IPS DF 19.7 (cell line): ENCODE measurements at places on chromosomes 2 and 18.

- DNase-seq: no peak
These were observed 128.7 kb downstream of the NFATC1 start for GRCh38 chr18:79524181-79525078.

DNA sequence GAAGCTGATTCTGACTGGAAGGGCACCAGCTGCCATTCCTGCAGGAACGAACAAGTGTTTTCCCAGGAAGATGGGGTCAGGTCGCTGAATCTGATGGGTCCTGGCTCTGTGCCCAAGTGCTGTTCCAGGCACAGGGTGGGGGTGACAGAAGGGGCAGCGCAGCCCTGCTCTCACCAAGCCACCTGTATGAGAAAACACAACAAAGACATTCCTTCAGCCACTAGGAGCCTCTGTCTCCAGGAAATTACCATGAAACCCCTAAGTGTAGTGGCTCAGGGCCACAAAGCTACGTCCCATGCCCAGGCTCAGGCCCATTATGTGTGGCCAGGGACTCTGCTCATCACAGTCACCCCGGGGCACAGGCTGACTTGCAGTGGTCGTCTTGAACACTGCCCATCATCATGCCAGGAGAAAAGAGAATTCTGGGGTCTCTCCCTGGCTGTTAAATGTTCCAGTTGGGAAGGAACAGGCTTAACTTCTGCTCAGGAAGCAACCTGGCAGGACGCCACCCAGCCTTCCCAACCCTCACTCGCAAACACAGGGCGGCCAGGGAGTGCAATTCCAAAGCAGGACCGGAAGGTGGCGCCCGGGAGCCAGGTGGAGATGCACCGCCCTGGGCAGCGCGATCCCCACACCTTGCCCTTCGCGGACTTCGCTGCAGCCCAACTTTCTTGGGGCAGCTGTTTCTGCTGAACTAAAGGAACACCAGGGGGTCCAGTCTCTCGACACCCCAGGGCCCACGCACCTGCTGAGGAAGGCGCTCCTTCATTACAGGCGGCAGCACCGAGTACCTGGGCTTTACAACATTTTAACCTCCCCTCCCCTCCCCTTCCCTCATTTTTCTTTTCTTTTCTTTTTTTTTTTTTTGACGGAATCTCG is 11.0 kb upstream of the SFTPB start:
- no peak for DNase-seq

GRCh38 chr2:134669731-134670669 is 48.8 kb downstream of the TMEM163 start:
- DNase-seq: no peak

- DNase-seq: no peak
These were observed 368.6 kb downstream of the GRB14 start for GRCh38 chr2:164252568-164253287.

DNA sequence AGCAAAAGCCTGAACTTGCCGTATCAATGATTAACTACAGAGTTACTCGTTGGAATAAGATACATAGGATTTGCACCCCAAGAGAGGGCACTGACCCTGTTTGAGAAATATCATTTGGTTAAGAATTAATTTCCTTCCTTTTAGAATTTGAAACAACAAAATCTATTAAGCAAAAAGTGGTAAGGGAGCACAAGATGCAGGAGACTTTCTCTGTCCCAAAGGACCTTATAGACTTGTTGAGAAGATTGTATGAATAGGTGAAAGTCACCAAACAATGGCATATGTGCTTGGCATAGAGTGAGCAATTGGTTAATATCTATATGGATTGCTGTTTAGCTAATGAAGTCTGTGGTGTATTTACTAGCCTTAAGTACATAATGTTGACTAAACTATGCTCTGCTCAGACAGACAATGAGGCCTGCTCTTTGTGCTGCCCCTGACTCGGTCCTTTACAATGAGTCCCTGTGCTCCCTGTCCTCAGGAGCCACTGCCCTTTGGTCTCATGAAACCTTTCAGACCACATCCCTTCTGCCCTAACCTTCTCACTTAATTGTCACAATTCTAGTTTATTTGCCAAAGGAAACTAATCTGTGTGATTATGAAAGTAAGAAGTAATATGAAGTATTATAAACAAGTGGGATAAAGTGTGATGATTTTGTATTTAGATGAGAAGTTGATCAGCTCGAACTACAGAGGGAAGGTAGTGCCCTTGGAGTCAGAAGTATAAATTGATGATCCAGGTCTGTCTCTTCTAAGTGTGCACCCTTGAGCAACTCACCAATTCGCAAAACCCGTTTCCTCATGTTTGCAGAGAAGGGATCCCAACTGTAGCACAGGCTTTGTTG is 21.2 kb upstream of the HNMT start:
- no peak for DNase-seq

DNA sequence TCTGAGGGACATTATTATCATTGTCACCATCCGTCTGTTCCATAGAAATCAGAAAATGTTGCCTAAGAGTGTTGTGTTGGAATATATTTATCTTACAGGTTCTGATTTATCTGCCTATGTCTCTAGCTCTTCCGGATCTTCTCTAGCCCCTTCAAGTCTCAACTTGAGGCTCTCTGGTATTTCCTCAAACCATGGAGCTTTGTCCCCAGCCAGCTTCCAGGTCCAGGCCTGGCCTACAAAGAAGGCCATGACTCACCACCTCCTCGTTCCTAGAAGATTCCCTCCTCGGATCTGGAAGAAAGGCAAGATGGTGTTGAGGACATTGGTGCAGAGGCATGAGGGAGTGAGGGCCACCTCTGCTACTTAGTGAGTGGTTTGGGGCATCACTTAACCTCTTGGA is 122.1 kb upstream of the TRIB2 start:
- no peak for DNase-seq

DNA sequence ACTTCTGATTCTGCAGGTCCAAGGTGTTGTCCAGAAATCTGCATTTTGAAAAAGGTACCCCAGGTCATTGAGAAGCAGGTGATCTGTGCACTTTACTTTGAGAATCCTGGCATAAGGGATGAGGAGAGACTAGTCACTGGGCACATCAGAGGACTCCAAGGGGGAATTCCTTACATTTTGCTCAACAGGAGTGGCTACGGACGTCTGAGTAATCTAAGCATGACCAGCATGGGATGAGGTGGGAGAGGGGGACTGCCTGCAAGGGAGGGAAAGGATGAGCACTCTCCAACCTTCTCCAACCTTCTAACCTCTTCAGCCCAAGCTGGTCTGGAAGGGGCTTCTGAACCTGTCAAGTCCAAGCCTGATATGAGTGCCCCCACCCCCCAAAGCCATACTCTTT is 55.5 kb downstream of the MARCHF4 start:
- DNase-seq: no peak

DNA sequence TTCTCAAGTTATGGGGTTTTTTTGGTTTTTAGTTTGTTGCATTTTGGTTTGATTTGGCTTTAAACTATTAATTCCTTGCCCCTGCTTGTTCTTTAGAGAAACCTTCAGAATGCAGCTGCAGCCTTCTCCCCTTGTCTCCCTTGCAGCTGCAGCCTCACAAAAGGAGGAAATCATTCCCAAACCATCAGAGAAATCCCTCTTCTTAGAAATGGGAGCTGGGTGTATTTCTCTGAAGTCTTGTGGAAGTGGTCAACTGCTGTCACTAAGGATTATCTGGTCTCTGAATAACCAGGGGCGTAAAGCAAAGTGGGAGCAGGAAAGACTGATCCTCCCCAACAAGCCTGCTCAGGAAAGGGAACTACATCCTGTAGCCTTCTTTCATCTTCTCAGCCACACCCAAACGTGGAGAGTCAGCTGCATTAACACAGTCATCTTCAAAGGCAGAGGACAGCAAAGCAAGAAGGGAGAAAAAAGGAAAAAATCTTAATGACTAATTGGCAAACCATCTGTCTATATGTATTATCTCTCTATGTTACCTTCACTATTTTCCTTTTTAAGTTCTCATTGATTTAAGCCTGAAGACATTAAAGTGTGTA is 1834.1 kb upstream of the PIK3C3 start:
- DNase-seq: no peak

- no peak for DNase-seq
These were observed 133.4 kb downstream of the HDAC4 start for GRCh38 chr2:239267288-239267951.

GRCh38 chr2:43269074-43269572 is 42.7 kb upstream of the ZFP36L2 start:
- no peak for DNase-seq

DNA sequence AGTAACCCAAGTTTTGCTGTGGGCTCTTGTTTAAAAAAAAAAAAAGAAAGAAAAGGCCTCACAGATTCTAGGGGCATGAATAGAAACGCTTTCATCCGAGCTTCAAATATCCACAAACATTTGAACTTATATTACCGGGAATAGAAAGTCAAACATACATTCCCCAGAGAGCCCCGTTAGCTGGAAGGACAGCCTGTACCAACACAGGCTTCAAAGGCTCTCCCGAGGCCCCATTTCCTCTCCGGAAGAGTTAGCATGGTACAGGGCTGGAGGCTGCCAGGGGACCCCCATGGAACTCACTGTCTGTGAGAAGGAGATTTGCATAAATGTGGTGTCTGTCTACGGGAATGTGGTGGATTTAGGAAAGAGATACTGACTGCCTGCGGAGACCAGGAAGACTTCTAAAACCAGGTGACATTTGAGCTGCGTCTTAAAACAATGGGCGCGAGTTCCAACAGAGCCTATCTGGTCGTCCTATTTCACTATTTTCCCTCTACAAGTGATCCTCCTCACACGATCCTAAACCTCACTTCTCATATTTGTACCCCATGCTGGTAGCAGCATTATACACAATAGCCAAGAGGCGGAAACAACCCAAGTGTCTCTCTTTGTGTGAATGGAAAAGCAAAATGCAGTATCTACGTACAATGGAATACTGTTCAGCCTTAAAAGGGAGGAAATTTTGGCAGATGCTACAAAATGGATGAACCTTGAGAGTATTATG is 820 bp upstream of the MATN3 start:
- no peak for DNase-seq

- no peak for DNase-seq
These were observed 66.2 kb downstream of the TRAPPC8 start for GRCh38 chr18:31876707-31877106.

DNA sequence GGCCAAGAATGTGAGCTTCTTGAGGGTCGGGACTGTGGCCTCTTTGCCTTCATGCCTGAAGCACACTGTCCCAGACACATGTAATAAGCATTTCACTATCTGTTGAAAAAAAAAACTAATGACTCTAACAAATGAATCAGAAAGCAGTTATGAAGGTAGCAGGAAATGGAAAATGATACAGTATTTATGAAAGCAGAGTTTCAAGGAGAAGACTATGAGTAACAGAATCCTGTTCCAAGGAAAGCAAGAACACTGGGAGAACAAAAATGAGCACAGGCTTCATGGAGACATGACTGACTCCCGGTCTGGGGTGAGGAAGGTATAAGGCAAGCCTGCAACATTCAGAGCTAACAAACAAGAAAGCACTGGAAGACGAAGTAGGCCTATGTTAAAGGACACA is 190.8 kb downstream of the RNF152 start:
- DNase-seq: no peak

DNA sequence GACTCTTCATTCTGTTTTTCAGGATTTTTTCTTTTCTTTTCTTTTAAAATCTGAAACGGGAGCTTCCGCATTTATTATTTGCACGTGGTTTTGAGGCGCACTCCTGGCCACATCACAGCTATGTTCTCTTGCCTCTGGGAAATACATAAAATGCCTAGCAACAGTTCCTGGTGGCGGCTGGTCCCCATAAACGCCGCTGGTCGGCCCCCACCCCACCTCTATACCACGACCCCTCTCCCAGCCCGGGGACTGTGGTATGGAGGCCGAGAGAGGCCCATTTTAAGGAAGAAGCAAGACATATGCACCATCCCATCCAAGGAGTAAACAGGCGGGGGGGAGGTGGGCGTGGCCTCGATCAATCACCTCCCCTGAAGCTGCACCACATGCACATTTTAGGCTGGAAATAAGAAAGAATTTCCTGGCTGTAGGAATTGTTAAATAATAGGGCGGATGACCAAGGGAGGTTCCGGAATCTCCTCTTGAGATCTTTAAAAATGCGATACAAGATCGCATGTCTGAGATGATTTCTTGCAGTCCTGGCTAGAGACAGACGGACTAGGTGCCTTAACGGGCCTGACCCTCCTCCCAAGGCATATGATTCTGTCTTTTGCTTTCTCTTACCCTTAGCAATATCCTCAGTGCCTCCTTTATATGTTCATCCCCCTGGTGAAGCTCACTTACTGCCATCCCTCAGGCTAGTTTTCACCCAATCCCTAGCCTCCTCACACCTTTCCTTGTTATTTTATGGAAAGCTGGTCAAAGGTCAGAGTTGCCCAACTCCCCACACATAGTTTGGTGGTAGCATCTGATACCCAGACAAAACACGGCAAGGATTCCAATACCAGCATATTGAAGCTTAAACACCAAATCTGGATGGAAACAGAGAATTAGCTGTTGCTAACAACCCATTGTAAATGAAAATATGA is 82.4 kb downstream of the BCL2 start:
- DNase-seq: no peak

- no peak for DNase-seq
These were observed 136.8 kb upstream of the ARL4C start for GRCh38 chr2:234633581-234634230.

GRCh38 chr2:64873472-64873924 is 115.7 kb upstream of the SLC1A4 start:
- DNase-seq: no peak

DNA sequence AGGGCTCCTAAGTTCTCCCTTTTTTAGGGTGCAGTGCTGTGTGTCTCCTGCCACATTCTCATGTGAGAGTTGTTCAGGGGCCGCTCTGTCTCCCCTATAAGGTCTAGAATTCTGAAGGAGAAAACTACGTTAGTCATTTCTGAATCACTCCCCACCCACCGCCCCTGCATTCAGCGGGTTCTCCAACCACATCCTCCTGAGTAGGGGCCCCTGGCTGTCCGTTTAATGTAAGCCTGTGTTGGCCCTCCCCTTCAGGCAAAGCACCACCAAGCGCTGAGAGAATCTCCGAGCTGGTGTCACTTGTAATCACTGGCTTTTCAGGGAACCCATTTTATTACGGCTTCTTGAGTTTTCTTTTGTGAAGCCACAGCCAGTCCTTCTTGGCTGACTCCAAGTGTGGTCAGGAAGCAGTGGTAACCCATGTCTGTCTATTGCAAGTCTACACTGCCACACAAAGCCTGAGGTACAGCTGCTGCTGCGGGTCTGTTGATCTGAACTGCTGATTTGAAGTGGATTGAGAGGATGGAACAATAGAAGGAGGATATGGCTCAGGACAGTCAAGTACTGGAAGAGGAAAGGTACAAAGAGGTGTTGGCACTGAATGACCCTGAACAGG is 16.9 kb downstream of the LCT start:
- DNase-seq: no peak

DNA sequence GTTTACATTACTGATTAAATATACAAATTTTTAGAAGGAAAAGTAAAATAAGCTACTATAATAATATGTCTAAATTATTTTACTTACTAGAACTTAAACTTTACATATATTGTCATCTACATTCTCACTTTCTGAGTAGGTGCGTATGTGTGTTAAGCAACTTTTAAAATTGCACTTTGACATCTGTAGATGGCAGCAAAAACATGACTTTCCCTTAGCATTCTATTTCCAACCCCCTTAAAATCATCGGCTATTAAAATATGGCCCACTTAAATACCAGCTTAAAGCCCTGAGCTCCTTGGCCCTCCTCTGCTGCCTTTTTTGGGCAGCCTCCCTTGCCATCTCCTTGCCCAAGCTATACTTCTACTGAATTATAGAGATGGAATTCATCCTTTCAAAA is 78.0 kb downstream of the UPP2 start:
- DNase-seq: no peak

GRCh38 chr2:118989481-118989880 is 47.5 kb downstream of the MARCO start:
- DNase-seq: no peak

GRCh38 chr2:158953926-158954763 is 14.3 kb upstream of the TANC1 start:
- no peak for DNase-seq
